GM23338 (cell line): ENCODE measurements at places on chromosomes 2 and 18.

GRCh38 chr2:161976295-161976694 is 97.7 kb downstream of the DPP4 start:
- no peaks in the 10 kb centered on the region for H3K27me3 ChIP-seq
- H3K27ac ChIP-seq = no peak overlapping the region
- H3K4me1 ChIP-seq = peaks cover 6% of the 10 kb centered on the region; the same call in 1 of the 2 replicates
- no peak for DNase-seq
- no peak overlapping the region for H3K4me3 ChIP-seq

- no peak for DNase-seq
- no peak overlapping the region for H3K27ac ChIP-seq
- no peaks in the 10 kb centered on the region for H3K36me3 ChIP-seq
- peaks cover 19% of the 10 kb centered on the region for H3K4me1 ChIP-seq
- no peak overlapping the region for H3K4me3 ChIP-seq
Observed at GRCh38 chr18:48009116-48009745, 78.8 kb upstream of the SMAD2 start.

- H3K4me1 ChIP-seq = 0 out of 2 replicates have a peak, but pooled peaks cover 4% of the 10 kb centered on the region
- H3K27ac ChIP-seq = no peak overlapping the region; the same call in 1 of the 2 replicates
- no peaks in the 10 kb centered on the region for H3K27me3 ChIP-seq
- peaks cover 10% of the 10 kb centered on the region for H3K36me3 ChIP-seq
- no peak for DNase-seq
Observed at GRCh38 chr2:101830555-101830954, 133.0 kb downstream of the MAP4K4 start.

GRCh38 chr2:193228276-193228675 is 1033.5 kb upstream of the TMEFF2 start:
- no peak overlapping the region for H3K27ac ChIP-seq
- no peak overlapping the region for H3K4me3 ChIP-seq
- H3K4me1 ChIP-seq = no peaks in the 10 kb centered on the region

GRCh38 chr2:189022053-189022481 is 47.9 kb downstream of the COL3A1 start:
- no peak for DNase-seq
- no peaks in the 10 kb centered on the region for H3K4me1 ChIP-seq
- H3K27me3 ChIP-seq = no peaks in the 10 kb centered on the region
- H3K4me3 ChIP-seq = no peak overlapping the region

DNA sequence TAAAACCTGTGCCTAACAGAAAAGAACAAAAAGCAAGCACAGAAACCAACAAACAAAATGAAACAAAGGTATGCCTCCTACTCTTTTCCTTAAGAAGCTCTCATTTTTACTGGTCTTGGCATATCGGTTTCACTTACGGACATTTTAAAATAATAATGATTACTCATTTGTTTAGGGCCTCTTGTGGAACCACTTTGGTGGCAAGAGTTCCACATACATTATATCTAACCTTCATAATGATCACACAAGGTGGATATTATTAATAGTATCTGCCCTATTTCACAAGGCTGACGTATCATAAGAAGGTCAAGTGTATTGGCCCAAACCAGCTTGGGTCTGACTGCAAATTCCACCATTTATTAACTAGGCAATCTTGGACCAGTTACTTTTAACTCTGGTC is 304.7 kb downstream of the TCF4 start:
- H3K4me1 ChIP-seq = peaks cover 19% of the 10 kb centered on the region
- no peaks in the 10 kb centered on the region for H3K27me3 ChIP-seq
- DNase-seq = no peak
- H3K27ac ChIP-seq = no peak overlapping the region
- H3K36me3 ChIP-seq = no peaks in the 10 kb centered on the region

GRCh38 chr18:41666231-41666630 is 288.8 kb upstream of the PIK3C3 start:
- H3K4me1 ChIP-seq = no peaks in the 10 kb centered on the region
- no peaks in the 10 kb centered on the region for H3K36me3 ChIP-seq
- H3K27me3 ChIP-seq = no peaks in the 10 kb centered on the region
- no peak overlapping the region for H3K4me3 ChIP-seq
- H3K27ac ChIP-seq = no peak overlapping the region

DNA sequence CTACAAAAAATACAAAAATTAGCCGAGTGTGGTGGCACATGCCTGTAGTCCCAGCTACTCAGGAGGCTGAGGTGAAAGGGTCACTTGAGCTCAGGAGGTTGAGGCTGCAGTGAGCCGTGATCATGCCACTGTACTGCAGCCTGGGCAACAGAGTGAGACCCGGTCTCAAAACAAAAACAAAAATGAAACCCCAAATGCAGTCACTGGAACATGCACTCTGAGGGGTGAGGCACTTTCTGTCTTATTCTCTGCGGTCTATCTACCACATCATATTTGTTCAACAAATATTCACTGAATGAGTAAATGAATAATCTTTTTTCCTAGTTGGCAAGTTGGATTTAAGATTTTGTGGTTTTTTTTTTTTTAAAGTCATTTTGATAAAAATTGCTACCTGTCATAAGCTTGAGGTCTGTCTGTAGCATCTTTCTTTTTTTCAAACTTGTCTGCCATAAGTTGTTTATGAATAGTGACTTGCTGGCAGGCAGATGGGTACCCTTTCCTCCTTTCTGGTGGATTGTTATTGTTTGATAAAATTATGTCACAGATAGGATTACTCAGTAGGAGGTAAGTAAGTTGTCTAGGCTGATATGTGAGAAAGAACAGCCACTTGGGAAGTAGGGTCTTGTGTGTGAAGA is 11.8 kb downstream of the CHRNA1 start:
- no peak overlapping the region for H3K4me3 ChIP-seq
- no peaks in the 10 kb centered on the region for H3K36me3 ChIP-seq
- H3K27ac ChIP-seq = no peak overlapping the region
- no peaks in the 10 kb centered on the region for H3K27me3 ChIP-seq
- H3K4me1 ChIP-seq = peaks cover 16% of the 10 kb centered on the region

DNA sequence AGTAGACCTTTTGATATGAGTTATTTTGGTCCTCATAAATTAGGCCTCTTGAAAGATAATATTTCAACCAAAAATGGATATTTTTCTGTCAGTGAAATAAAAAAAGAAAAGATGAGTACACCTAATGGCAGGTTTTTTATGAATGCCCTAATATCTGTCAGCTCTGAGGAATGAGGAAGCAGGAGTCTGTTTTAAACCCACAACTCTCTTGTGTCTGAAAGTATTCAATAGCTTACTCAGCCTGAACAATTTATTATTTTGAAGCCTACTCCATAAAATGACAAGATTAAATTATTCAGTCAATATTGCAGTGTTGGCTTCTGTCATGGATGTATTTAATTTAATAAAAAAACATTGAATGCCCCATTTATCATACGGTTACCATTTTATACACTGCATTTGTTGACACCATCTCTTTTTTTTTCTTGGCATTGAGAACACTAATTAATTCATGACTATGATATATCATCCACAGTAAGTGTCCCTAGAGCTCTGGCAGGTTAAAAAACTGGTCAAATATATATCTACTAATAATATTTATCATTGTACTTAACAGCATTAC is 548.2 kb downstream of the CBLN2 start:
- no peaks in the 10 kb centered on the region; the same call in 1 of the 2 replicates for H3K36me3 ChIP-seq
- H3K27me3 ChIP-seq = no peaks in the 10 kb centered on the region
- H3K27ac ChIP-seq = no peak overlapping the region
- no peak overlapping the region for H3K4me3 ChIP-seq
- no peaks in the 10 kb centered on the region for H3K4me1 ChIP-seq

DNA sequence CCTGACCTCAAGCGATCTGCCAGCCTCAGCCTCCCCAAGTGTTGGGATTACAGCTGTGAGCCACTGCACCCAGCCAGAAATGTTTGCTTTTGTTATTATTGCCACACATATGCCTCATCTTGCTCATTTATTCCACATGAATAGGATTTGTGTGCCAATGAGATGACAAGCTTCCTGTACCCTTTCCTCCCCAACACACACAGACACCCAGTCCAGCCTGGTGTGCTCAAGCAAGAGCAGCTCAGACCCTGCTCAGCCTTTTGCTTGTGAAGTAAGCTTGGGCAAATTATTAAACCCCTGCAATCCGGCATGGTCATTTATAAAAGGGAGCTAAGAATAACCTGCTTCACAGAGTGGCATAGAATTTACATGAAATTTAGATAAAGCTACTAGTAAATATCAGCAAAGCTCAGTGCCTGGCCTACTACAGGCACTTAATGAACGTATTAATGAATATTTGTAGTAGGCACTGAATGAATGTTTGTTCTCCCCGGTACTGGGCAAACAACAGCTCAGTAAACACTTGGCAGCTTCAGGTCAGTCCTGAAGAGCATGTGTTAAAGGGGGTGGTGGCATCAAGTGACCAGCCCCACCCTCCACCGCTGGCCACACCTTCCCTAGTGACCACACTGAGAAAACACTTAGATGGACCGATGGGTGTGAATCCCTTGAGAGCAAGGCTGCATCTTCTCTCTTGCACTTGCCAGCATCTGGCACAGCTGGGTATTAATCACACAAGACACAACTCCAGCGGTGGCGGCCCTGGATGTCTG is 280.2 kb downstream of the SRBD1 start:
- H3K36me3 ChIP-seq = no peaks in the 10 kb centered on the region
- H3K4me3 ChIP-seq = no peak overlapping the region
- DNase-seq = no peak

DNA sequence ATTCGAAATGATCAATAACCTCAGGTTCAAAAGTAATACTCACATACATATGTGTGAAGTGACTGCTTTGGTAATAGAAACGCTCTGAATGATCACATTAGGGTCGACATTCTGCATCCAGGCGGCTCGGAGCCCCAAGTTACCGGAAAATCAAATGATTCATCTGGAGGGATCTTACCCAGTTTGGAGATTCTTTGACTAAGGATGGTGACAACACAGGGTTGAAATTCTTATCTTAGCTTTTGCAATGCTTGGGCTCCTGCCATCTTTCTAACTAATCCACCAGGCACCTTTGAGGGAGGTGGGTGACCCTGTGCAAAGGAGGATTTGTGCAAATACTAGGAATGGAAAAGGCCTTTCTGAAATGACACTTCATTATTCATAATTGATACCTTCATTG is 10.8 kb downstream of the GBX2 start:
- H3K36me3 ChIP-seq = no peaks in the 10 kb centered on the region
- no peak for DNase-seq

GRCh38 chr18:62571648-62572047 is 48.8 kb downstream of the ZCCHC2 start:
- no peak for DNase-seq
- H3K27me3 ChIP-seq = no peaks in the 10 kb centered on the region
- no peak overlapping the region for H3K4me3 ChIP-seq
- H3K27ac ChIP-seq = no peak overlapping the region

DNA sequence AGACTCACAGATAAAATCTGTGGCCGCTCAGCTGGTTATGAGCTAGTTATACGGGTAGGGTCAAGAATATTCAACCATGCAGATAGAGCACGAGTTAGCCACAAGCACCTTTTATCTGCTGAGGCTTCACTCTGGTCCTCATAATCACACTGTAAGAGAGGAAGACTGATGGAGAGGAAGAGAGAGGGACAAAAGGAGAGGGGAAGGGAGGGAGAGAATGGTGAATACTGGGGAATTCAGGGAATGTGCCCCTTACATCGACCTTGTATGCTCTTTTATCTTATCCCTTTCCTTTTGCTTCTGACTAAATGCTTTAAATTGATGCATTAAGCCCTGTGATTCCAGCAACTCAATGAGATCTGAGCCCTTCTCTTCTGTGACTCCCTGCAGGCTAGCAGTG is 333.1 kb downstream of the DSEL start:
- no peaks in the 10 kb centered on the region for H3K27me3 ChIP-seq
- H3K27ac ChIP-seq = 0 out of 2 replicates have a peak overlapping the region, but pooled peaks have one; percentile 12
- peaks cover 8% of the 10 kb centered on the region; the same call in 1 of the 2 replicates for H3K4me1 ChIP-seq
- DNase-seq = peak; percentile 79
- H3K4me3 ChIP-seq = no peak overlapping the region
